ENCODE measurements at places on chromosomes 7 and 10.

GRCh38 chr7:114417290-114417689 is 2.7 kb downstream of the FOXP2 start:
- DNase-seq: no peak

DNA sequence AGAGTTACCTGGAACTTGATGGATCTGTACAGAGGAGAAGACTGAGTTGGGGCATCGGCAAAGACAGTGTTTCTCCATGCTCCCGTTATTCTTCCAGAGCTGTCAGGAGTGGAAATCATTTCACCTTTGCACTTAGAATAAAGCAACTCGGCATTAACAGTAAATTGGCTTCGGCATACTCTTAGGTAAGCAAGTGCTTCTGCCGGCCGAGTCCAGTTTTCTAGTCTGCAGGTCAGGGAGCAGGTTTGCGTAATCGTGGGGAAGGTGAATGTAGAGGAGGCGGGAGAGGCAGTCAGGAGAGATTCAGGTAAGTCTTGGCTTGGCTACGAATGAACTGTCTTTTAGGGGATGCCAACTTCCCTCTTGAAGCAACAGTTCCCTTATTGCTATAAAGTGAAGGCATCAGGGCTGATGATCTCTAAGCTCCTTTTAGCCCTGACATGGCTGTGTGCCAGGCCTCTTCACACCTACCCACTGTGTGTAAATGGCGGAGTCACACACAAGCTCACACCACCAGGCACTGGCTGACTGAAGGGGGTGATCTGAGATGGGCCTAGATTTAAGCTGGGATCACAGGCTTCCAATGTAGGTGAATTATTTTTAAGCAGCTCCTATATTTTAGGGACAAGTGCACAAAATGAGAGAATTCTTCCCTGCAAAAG is 127.1 kb downstream of the GATA3 start:
- DNase-seq: no peak

GRCh38 chr7:63042730-63043511 is 955.7 kb upstream of the ZNF722 start:
- no peak for DNase-seq

- no peak for DNase-seq
Measured at GRCh38 chr7:151433721-151434400, 6.1 kb downstream of the CRYGN start.

DNA sequence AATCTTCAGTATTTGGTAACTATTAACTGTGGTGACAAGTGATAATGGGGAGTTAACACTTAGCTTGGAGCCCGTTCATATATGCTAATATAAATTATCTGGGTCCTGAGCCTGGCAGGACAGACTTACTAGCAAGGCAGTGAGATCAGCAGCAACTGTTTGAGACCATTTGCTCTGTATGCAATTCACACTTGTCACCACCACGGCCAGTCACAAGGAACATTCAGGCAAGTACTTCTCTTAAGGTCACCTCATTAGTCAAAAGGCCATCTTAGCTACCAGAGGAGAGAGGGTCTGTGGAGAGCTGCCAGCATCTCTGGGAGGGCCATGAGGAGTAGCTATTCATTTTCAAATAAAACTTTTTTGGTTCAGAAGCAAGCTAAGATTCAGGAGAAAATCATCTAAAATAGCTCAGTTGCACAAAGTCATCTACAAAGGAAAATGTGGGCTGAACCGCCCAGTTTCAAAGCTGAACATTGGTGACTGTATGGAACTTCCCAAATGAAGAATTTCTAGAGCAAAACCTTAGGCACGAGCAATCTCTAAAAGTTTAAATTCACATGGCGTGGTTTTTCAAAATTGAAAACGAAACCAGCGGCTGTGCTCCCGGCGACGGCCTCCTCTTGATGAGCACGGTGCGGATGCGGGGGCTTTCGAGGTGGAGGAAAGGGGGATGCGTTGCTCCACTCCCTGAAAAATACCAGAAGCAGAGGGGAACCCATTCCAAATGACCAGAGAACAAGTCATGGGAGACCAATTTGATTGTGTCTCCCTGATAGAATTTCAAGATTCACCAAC is 233.5 kb upstream of the MGMT start:
- no peak for DNase-seq

- no peak for DNase-seq
Measured at GRCh38 chr7:87013136-87013839, 46.2 kb downstream of the ELAPOR2 start.

GRCh38 chr10:79403441-79404230 is 41.8 kb downstream of the ZCCHC24 start:
- DNase-seq: no peak

DNA sequence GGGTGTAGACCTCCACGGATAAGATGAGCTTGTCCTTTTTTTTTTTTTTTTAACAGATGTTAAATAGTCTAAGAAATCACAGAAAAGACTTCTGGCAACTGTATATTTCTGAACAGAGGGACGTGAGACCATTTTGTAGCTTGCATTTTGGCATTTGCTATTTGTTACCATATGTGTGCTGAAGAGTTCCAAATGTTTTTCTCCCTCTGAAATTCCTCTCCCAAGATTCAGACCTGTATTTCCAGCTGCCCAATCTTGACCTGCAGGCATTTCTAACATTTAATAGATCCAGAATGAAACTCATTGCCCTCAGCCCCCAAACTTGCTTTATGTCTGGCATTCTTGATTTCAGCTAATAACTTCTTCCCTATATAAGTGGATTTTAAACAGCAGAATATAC is 223.1 kb upstream of the FZD1 start:
- DNase-seq: no peak

GRCh38 chr7:39312254-39312989 is 253.8 kb upstream of the YAE1 start:
- no peak for DNase-seq

- no peak for DNase-seq
Measured at GRCh38 chr10:130208807-130209206, 72.6 kb downstream of the GLRX3 start.

- no peak for DNase-seq
Measured at GRCh38 chr7:139989366-139990141, 73.2 kb downstream of the PARP12 start.

DNA sequence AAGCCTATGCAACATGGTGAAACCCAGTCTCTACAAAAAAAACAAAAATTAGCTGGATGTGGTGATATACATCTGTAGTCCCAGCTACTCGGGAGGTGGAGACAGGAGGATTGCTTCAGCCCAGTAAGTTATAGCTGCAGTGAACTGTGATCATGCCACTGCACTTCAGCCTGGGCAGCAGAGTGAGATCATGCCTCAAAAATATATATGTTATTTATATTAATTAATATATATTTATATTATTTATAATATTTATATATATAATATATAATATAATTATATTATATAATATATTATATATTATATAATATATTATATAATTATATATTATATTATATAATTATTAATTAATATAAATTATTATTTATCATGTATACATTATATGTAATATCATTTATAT is 1158.4 kb upstream of the AUTS2 start:
- no peak for DNase-seq

DNA sequence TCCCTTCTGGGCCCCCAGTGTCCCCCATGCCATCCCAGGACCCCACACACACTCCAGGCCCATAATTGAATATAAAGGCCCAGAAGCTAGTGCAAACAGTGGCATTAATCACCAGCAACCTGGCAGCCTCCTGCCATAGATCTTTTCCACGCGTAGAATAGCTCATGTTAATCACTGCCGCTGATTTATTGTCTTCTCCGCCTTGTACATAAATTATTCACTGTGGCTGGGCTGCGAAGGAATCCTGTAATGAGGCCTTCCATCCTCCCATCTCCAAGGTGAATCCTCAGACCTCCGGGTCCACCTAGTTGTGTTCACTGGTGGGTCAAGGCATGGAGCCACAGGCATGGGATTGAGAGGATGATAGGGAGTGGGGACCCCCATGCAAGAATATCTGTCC is 33.2 kb downstream of the KAZALD1 start:
- no peak for DNase-seq

DNA sequence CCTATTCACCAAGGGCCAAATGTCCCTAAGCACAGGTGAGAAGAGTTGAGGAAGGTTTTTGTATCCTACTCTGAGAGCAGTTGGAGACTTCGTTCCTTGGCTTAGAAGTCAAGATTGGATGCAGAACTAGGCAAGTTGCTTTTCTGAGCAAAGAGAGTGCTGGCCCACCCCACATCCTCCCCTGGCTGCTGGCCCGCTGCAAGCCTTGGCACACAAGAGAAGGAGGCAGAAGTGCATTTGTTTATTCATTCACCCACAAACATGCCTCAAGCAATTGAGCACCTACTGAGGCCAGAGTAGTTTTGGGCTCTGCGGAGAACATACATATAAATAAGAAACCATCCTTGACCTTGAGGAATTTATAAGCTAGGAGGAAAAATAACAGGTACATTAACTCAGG is 318.9 kb downstream of the KCNMA1 start:
- no peak for DNase-seq

GRCh38 chr10:128727114-128727513 is 600.9 kb upstream of the MKI67 start:
- no peak for DNase-seq

DNA sequence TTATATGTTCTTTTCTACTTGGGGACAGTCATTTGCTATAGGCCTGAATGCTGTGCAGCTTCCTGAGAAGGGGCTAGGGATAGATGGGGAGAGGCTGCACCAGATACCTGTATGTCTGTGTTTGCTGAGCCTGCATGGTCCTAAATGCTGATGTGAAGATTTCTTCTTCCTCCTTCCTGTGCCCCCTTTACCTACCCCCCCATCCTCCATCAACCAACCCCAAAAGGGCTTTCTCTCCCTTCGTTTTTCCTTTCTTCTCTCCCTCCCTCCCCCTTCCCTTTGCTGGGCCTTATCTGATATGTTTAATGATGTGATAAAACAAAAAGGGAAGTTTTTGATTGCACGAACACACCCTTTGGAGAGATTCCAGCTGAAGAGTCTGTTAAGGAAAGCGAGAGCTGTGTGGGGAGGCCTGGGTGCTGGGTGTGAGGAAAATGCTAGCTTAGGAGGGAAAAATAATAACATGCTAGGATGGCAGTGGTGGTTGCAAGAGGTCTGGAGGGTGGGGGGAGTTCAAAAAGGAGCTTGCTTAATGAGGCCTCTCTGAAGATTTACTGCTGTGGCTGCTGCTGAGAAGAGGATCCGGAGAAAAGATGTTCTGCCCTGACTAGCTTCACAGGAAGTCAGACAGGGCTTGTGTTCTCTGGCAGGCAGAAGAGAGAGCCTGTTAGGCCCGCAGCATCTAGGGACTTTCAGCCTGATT is 101.8 kb downstream of the SAMD9 start:
- DNase-seq: no peak

DNA sequence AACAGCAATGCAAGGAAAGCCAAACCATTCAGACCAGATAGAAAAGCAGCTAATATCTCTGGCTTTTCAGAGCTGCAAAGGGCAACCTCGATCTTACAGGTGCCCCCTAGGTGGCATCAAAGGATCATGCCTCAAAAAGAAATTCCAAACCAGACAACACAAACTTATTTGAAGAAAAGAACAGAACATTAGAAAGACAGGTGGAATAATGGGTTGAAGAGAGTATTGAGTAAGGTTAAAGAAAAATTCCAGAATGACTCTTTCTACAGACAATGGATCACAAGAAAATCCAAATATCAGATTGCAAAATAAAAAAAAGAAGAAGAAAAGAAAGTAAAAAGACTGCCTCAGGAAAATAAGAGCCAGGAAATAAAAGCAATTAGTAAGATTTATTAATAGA is 213.7 kb downstream of the ELMO1 start:
- no peak for DNase-seq

GRCh38 chr10:30987463-30987862 is 44.2 kb downstream of the ZNF438 start:
- no peak for DNase-seq

DNA sequence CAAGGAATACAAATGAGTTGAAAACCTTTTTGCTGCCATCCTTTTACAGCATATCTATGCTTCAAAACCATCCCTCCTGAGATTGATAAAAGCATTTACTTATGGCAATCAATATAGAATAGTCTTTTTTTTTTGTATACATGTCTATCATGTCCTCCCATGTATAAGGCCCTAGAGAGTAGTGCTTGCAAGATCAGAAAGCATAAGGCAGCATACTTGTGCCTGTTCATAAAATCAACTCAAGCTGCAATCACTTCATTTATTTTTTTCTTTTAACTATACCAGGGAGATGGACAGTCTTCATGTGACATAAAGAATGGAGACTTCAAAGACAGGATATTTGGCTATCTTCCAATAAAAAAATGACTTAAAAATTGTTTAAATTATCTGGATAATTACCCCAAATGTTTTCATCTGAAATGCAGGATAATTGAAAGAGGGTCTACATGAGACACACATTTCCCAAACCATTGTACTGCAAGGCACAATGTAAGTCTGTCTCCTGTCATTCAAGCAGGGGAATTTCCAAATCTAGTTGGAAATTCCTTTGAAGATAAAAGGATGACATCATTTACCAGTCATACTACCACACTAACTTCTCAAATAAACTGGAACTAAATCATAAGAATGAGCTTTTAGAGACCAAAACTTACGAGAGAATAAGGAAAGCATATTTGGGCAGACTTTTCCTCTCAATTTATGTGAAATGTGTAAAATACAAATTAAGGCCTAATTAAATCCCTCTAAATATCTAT is 22.5 kb downstream of the LRRN3 start:
- no peak for DNase-seq

GRCh38 chr7:157769526-157770215 is 432.9 kb downstream of the DNAJB6 start:
- no peak for DNase-seq

GRCh38 chr7:14858866-14859265 is 43.7 kb downstream of the DGKB start:
- no peak for DNase-seq

DNA sequence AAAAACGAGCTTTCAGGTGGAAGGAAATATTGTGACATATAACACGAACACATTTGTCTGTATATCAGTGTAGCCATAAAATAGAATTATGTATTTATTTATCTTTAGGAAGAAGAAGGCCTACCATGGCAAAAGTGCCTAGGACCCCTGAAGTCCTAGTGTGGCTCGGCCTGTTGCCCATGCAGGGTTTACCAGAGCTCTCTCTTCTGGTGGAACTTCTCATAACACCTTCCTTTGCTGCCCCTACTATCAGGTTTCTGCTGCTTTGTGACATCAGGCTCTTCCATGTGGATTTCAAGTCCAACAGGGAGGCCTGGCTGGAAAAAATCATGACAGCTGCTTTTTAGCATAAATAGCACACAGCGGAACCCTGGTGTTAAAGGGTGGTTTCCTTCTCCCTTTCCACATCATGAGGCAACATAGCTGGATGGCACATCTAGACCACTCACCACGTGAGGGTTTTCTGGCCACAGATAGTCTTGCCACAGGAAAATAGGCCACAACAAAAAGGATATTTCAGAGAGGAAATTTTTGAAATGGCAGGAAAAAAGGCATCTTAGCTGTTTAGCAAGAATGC is 44.8 kb upstream of the ADO start:
- DNase-seq: no peak

GRCh38 chr10:46019177-46019528 is 11.3 kb downstream of the NCOA4 start:
- no peak for DNase-seq

GRCh38 chr7:103149808-103150180 is 895 bp upstream of the NAPEPLD start:
- no peak for DNase-seq

DNA sequence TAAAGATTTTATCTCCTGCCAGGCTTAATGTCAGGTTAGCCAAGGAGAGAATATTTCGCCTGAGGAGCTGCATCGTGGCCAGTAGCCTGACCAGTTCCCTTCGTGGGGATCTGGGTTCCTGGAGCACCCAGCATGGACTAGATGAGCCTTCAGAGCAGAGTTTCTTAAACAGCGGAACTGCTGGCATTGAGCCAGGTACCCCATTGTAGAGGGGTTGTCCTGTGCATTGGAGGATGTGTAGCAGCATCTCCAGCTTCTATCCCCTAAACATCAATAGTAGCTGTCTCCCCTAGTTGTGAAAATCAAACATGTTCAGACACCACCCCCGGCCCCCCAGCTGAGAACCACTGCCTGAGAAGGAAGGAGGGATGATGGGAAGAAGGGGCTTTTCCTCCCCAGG is 36.2 kb downstream of the CDHR3 start:
- no peak for DNase-seq

Data from activated T-cell treated with anti-CD3 and anti-CD28 coated beads, Interleukin-2, amount 50 U/mL, for 48 hours (primary cell).